Caki2 (cell line): ENCODE measurements at places on chromosomes 16 and 17.

GRCh38 chr16:69236319-69236718 is 49.4 kb downstream of the SNTB2 start:
- DNase-seq, result no peak

DNA sequence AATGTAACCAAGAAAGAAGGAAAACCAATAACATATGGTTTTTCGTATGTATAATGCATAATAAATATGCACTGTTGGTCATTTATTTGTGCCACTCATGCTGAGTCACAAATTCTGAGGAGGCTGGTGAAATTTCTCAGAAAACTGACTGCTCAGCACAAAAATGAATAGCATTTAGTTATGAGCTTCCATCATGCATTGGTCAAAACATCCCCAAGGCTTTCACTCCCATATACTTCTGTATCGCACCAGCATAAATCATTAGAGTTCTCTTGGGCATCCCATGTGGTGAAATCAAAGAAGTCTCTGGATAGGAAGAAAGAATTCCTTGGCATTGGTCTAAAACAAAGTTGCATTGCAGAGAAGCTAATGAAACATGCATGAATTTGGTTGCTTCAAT is 785.6 kb upstream of the CDH8 start:
- DNase-seq, result no peak

- DNase-seq, result no peak
Measured at GRCh38 chr17:60390186-60390585, 1.7 kb downstream of the USP32 start.

GRCh38 chr16:78731785-78732184 is 632.3 kb downstream of the WWOX start:
- DNase-seq, result no peak

GRCh38 chr17:60481604-60482003 is 44.4 kb downstream of the APPBP2 start:
- no peak for DNase-seq

- no peak for DNase-seq
Measured at GRCh38 chr17:78836420-78837021, 4.1 kb downstream of the USP36 start.
